ENCODE measurements at places on chromosomes 13 and 19.

- peak; percentile 33 for DNase-seq
Measured at GRCh38 chr19:1170938-1171754, 2.9 kb downstream of the SBNO2 start.

DNA sequence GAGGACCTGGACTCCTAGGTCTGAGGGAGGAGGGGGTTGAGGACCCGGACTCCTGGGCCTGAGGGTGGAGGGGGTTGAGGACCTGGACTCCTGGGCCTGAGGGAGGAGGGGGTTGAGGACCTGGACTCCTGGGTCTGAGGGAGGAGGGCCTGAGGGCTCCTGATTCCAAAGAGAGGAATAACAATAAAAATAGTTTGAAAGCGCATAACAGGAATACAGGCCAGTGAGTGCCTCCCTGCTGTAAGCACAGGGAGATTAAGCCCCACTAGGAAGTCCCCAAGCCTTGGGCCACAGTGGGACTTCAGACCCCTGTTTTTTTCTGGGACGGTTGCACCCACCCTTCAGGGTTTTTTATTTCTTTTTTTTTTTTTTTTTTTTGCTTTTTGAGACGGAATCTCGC lies 1.2 kb upstream of the SBK2 start:
- no peak for DNase-seq

DNA sequence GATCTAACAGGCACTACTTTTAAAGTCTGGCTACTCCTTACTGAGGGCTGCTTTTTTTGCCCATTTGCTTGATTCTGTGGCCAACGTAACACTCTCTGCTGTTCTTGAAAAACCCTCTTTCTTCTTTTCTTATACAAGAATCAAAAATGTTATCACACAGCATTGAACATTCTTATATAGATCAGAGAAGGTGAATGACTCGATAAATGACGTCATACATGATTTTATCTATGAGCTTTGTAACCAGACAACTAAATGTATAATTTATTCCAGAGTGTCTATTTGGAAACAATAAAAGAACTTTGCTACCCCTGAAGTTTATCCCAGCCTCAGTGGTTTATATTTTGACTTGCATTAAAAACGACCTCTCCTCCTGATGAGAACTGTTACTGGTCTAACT lies 12.4 kb downstream of the RFX2 start:
- peak; percentile 40 for DNase-seq

- peak; percentile 85 for DNase-seq
Measured at GRCh38 chr19:17289489-17289888, 7.8 kb downstream of the ANKLE1 start.

GRCh38 chr13:51549050-51549449 lies 35.2 kb upstream of the WDFY2 start:
- DNase-seq: no peak

DNA sequence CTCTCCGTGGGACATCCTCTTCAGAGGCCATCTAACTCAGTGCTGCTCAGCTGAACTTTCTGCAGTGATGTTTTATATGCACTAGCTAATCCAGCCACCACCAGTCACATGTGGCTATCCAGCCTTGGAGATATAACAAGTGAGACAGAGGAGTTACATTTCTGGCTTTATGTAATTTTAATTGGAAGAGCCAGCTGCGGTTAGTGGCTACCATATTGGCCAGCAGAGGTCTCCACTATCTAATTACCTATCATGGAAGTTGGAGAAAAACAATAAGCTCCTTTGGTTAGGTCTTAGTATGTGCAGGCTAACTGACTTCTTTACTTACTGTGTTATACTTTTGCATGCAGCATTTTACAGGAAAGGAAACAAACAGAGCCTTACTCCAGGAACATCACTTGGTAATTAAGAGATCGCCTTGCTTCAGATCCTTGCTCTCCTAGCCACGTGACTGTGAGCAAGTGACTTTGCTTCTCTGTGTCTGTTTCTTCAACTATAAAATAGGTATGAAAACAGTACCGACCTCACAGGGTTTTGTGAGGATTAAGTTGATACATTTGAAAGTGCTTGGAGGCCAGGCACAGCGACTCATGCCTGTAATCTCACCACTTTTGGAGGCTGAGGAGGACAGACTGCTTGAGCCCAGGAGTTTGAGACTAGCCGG lies 1.6 kb upstream of the KLK10 start:
- DNase-seq: peak; percentile 69

DNA sequence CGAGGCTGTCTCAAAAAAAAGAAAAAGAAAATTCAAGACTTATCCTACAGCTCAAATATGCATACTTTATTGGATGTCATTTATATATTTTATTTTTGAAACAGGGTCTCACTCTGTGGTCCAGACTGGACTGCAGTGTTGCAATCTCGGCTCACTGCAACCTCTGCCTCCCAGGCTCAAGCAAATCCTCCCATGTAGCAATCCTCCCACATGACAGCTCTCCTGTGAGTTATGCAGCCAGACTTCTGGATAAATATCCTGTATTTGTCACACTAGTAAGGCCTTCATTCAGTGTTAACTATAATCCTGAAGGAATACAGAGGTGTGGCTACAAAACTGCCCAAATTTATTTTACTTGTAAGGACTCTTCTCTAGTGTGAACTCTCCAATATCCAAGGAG lies 7.2 kb downstream of the ZNF552 start:
- DNase-seq: peak; percentile 51

DNA sequence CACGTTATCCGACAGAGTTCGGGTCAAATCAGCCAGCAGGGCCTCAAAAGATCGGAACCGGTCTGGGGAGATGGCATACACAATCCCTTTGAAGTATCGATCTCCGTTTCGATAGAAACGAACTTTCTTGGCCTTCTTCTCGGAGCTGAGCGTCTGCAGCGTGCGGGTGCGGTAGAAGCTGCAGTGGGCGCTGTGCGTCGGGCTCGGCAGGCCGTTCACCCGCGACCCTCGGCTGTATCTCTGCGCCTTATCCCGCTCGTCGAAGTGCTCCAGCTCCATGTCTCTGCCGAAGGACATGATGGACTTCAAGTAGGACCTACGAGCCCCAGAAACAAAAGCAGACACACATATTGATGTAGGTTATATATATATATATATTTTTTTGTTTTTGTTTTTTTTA lies 5.3 kb downstream of the DCLK1 start:
- DNase-seq: no peak

- peak; percentile 47 for DNase-seq
Measured at GRCh38 chr13:86581706-86582105, 782.5 kb upstream of the SLITRK6 start.

DNA sequence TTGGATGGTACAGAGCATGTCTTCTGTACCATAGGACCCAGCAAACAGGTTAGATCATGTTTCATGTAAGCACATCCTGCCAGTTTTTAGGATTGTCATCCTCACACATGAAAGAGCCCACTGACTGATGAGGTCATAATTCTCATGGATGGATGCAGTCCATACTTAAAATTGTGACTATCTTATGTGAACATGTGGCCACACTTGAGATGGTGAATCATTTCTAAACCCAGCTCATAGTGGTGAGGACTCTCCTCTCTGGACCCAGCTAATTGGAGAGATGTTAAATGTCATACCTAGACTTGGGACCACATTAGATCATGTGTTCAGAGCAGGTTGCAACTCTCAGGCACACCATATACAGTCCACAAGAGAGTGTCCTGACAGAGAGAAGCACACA lies 24.8 kb upstream of the ZNF254 start:
- DNase-seq: peak; percentile 26

DNA sequence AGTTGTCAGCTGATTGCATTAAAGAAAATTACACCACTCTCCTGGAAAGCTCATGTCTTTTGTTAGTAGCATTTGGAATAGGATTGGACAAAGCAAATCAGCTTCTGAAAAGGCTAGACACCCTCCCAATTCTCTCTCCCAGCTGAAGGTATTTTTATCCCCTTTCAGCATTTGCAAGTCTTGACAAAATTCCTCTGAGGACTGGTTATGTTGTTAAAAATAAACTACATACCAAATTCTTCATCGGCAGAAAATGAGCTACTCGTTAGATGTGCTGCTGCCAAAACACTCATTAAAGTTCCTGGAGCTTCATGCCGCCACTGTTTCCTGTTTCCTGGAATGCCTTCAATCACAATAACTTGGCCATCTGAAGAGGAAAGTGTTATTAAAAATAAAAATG lies 37.1 kb downstream of the UTP14C start:
- peak; percentile 27 for DNase-seq

DNA sequence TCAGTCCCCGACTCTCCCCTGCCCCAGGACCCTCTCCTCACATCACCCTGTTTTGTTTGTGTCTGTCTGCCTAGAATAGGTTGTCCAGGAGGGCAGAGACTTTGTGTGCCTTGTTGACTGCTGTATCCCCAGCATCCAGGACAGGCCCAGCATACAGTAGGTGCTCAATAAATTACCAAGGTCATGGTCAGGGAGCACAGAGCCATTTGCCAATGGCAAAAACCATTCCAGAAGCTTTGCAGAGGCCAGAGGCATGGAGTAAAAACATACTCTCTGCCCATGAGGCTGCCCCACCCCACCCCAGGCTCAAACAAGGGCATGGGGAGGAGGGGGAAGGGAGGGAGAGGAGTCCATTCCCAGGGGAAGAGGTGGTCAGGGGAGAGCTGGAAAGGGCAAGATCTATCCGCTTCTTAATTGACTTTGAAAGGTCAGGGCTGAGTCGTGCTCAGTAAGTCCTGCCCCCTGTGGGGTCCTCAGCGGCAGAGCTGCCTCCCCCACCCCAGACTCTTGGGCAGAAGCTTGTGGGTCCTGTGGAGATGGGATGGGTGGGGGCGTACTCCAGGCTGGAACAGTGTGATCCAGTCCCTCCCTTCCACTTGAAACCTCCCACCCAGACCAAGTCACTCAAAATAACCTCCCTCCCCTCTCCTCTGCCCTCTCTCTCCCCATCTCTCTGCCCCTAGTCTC lies 4.4 kb downstream of the GPR4 start:
- no peak for DNase-seq

- DNase-seq: peak; percentile 63
Measured at GRCh38 chr13:111281751-111282311, 38.6 kb upstream of the TEX29 start.

DNA sequence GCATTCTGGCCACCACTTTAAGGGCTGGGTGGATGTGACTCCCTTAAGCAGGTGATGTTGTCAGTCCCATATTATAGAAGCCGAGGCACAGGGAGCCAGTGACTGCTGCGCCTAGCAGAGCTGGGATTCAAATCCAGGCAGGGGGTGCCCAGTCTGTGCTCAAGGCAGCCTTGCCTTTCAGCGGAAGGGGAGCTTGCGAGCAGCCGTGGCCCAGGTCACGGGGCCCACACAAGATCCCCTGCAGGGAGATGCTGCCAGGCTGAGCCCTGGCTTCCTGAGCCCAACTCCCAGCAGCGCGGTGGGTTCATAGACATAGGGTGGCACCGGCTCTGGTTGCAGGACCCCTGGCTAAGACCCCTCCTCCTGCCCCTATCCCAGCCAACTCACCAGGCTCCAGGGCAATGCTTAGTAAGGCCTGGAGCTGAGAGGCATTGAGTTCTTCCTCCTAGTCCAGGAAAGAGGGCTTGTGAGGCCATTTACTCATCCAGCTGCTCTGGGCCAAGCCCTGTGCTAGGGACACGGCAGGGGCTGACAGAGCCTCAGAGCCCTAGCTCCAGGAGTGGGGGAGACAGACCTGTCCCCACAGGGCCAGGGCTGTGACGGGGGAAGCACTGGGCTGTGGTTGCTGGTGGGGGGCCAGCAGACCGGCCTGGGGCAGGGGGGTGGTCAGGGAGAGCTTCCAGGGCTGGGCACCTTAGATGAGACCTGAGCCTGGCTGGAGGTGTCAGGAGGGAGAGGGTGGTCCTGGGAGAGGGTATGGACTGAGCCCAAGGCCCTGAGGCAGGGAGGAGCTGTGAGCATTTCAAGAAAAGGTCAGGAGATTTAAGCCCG lies 9.6 kb downstream of the CAPN12 start:
- DNase-seq: peak; percentile 66

DNA sequence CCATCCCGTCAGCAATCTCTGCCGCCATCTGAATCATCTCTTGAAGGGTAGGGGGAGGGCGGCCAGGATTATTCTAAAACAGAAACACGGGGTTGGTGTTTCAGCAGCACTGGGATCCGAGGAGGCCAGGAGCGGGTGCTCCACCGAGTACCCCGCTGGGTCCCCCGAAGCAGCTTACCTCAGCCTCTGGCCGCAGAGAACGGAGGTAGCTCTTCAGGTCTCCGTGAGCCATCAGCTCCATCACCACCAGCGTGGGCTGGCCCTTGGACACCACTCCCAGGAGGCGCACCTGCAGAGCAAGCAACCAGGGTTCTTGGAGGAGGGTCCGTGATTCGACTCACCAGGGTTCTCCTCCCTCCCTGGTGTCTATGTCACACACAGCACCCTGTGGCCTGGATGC lies 53.2 kb downstream of the ZNF557 start:
- DNase-seq: no peak

GRCh38 chr19:46350758-46351159 lies 3.9 kb downstream of the PPP5C start:
- DNase-seq: no peak

DNA sequence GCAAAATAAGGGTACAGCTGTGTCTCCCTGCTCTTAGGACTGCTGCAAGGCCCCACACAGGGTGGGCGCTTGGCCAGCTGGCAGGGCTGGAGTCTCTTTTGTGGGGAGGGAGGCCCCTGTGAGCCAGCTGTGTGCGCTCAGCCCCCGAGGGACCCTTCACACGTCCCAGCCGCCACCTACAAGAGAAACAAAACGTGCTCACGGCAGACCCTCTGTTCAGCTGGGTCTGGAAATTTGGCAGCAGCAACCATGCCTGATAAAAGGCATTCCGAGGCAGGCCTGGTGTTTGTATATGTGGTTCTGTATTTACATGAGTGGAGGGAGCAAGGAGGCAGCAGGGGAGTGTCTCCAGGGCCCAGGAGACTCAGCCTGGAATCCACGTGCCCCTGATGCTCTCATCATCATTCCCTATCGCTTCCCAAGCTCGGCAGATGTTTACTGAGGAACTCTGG lies 49.7 kb downstream of the CRTC1 start:
- DNase-seq: no peak

DNA sequence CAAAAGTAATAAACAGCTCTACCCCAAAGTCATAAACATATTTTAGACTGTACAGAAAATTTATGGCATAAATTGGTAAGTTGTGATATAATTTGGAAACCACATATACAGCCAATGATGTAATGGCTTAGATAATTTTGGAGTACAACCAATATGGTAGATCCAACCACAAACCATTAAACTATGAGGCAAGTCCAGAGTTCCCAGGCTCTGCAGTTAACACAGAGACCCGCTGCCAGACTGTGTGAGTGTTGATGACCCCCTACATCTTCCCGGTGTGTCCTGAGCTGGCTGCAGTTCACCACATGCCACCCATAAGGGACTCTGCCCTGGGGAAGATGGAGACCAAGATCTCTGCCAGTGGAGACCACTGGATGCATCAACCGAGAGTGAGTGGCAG lies 9.9 kb upstream of the SERPINE3 start:
- DNase-seq: no peak

- no peak for DNase-seq
Measured at GRCh38 chr13:113288880-113289279, 8.2 kb upstream of the LAMP1 start.

DNA sequence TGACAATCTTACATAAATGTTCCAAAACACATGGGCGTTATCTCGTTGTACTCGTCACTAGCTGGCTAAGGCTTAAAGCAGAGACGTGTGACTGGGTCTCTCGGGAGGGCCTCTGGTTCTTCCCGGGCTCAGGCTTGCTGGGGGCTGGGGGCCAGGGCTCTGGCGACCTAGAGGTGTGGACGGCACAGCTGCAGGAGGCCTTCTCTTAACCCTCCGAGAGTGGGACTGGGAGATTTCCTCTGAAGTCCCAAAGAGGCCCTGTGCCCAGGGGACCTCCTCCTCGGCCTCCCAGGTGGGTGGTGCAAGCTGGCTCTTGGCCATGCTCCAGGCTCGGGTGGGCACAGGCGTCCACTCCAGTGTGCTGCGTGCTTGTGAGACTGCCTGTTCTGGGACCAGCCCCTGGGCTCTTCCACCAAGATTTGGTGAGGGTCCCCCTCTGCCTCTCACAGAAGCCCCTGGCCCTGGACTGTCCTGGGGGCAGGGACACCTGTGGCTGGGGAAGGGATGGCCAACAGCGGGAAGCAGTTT lies 2.2 kb downstream of the CAPS start:
- DNase-seq: no peak

Measured in GM23248 (cell line).